Stomach (tissue), 19 donors: ENCODE measurements at places on chromosomes 1 and 21. TPM values are rescaled to one million over a fixed set of nuclear protein-coding genes. Genes with fewer than 3 reads are reported as not detected.

GUCA2B gene
- total RNA-seq = not detected

GRCh38 chr1:109781806-109782205, 18.1 kb upstream of the EPS8L3 start:
- no peak for DNase-seq
- peaks cover 35% of the 10 kb centered on the region for H3K4me1 ChIP-seq
- no peak overlapping the region for H3K4me3 ChIP-seq
- no peak overlapping the region for H3K27ac ChIP-seq
- no peaks in the 10 kb centered on the region for H3K36me3 ChIP-seq

INKA2 gene
- total RNA-seq = 4.0 TPM

- no peaks in the 10 kb centered on the region for H3K4me1 ChIP-seq
- H3K4me3 ChIP-seq = no peak overlapping the region
- no peaks in the 10 kb centered on the region for H3K27me3 ChIP-seq
- H3K36me3 ChIP-seq = no peaks in the 10 kb centered on the region
- no peak for DNase-seq
- no peak overlapping the region for H3K27ac ChIP-seq
These were observed 35.6 kb upstream of the ERG start for GRCh38 chr21:38533887-38534286.

GRCh38 chr1:231187571-231187970, 25.7 kb downstream of the TRIM67 start:
- no peaks in the 10 kb centered on the region for H3K4me1 ChIP-seq
- no peak overlapping the region for H3K27ac ChIP-seq
- no peak overlapping the region for H3K4me3 ChIP-seq
- DNase-seq = no peak
- peaks cover 10% of the 10 kb centered on the region for H3K27me3 ChIP-seq
- no peaks in the 10 kb centered on the region for H3K36me3 ChIP-seq
